DMS79 treated with DMSO at 0.1 percent for 48 hours (cell line): ENCODE measurements at places on chromosomes 7 and 10.
A peak's percentile ranks its signal among the peaks of the same experiment; 100 is the strongest.

DNA sequence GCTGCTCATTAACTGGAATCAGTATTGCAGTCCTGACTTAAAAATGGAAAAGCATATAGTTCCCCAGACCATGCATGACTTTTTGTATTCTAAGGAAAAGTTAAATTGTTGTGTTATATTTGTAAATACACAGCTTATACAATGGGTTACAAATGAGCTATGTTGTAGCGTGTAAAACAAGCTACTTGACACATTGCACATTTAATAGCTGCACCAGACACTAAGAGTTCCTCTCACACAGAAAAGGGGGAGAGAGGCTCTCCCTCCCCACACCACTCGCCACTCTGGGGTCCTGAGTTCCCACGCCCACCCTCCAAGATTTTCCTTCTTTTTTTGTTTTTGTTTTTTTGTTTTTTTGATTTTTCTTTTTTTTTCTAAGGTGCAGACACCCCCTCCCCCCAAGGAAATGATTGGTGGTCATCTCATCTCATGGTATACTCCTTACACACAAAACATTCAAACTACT is 6.3 kb downstream of the KLF6 start:
- DNase-seq = no peak

DNA sequence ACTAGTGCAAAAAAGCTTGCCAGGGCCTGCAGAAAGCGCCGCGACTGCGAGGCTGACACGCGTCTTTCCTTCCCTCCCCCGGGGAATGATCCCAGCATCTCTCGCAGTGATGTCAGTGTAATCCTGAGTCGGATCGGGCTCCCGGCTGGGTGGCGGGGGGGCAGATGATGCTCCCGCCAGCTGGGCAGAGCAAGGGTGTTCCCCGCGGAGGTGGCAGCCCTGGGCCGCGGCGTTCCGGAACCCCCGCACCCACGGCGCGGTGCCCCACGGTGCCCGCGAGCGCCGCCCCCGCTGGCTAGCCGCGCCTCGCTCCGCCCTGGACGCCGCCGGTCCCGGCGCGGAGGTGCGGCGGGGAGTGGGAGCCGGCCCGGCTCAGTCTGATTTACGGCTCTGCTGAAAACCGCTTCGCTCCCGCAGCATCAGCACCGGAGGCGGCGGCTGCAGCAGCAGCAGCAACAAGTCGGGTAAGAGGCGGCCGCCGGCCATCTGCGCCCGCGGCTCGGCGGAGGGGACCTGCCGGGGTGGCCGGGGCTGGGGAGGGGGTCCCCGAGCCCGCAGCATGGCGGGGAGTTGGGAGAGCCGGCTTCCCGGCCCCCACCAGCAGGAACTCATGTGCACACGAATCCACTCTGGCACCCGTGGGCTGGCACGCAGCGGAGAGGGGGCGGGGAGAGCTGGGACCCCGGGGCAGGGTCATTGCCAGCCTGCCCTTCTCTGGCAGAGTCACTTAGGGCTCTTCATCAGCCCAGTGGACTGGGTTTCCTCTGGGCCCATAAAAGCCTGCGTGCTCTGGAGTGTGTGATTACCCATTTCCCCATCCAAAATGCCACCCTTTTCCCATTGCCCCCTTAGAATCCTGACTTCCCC is at the start of gene ZNF365:
Gene ZNF365 (plus strand): TSS at position 375 of the 867 bp plus-strand sequence. CDS start 1,825 bp downstream, outside the sequence.
- DNase-seq = no peak

DNA sequence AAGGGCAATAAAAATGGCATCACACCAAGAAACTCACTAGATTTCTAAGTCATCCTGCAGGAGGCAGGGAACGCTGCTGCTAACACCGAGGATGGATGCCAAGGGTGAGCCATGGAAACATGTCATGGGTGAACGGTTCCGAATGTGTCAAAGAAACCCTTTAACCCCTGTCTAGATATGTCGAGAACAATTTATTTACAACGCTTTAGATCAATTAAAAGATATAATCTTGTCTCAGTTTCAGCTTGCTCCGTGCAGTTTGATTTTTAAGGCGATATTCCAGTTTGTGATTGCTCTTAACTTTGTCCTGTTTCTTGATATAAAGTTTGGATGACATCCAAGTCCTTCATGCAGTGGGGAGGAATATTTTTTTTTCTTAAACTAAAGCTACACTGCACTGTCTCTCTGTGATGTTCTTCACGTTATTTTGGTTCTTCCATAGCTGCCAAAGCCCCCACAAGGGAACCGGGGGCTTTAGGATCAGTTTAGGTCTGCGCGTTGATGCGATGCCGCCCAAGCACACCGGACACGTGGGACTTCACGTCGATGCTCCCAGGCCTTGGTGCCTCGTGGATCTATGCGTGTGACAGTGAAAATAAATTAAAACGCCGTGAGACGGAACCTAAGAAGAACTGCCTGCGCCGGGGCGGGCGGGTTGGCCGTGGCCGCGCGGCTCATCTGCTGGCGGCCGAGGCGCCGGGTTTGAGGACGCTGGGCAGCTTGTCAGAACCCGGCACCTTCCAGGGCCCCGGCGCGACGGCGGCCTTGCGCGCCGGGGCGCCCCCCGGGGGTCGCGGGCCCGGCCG is 220.3 kb downstream of the PHTF2 start:
- DNase-seq = peak; percentile 71

GRCh38 chr7:64371116-64371515 is 57.4 kb downstream of the ZNF736 start:
- no peak for DNase-seq

- DNase-seq = no peak
Observed at GRCh38 chr10:11506247-11506789, 105.1 kb downstream of the USP6NL start.

DNA sequence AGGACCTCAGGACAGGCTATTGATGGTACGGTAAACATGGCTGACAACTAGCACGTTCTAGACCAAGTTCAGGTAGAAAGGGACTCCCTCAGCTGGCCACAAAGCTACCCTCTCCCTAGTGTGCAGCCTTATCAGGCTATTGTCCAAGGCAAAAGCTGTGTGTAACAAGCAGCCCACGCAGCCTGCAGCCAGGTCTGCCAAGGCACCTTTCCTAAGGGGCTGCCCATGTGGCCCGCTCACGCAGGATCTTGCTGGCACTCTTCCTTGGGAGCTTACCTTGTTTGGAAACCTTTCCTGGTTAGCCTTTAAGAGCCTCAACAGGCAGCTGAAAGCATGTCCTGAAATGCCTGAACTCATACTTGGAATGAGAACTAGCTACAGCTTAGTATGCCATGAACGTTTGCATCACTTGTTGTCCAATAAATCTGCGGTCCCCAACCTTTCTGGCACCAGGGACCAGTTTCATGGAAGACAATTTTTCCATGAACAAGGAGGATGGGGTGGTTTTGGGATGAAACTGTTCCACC is 51.7 kb downstream of the SYPL1 start:
- DNase-seq = no peak

GRCh38 chr7:112122798-112123197 is 83.4 kb downstream of the DOCK4 start:
- DNase-seq = no peak

DNA sequence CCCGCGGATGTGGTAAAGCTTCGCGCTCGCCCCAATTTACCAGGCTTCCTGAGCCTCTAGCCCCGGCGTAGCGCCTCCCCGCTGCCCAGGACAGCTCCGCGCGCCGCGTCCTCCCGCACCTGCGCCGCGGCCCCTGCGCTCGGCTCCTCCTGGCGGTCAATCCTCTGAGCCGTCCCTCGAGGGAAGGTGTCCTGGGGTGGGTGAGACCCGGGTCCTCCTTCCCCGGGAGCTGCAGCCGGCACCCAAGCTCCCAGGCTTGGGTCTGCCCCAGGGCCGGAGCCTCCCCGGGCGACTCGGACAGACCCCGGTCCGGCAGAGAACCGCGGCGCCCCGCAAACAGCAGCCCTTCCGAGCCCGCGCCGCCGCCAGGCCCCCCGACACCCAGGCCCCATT is 512 bp downstream of the OSBPL3 start:
- peak; percentile 54 for DNase-seq

DNA sequence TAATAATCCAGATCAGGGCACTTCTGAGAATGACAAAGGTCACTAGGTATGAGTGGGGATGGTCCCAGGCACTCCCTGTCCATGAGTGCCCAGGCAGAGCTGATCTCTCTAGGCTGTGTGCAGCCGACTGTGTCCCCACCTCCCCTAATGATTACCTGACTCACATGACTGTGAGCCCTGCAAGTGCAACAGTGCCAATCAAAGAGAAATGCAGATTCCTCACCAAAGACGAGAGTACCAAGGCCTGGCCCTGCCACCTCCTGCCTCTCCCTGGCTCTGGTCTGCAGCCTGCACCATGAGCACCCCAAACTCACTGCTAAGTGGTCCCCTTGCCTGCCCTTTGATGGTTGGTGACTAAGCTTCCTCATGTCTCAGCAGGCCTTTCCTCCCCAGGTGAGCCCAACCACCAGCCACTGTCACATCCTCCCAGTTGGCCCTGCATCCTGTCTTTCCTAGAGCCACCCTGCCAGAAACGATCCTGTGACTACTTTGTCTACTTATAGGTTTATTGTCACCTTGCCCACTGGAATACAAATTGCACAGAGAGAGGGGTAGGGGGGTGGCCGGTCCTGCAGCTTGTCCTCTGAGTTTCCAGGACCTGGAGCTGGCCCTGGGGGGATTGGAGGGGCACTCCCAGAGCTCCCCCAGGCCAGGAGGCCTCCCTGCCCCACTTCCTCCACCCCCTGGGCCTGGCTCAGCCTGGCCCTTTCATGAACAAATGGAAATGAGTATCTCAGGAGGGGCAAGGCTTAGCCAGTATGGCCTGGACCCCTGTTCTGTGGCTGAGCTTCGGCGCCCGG is 22.4 kb upstream of the GDF10 start:
- no peak for DNase-seq

GRCh38 chr7:34025600-34025999 is 120.3 kb downstream of the BMPER start:
- DNase-seq = no peak

GRCh38 chr7:100124301-100125230 is 2.2 kb upstream of the MBLAC1 start:
- DNase-seq = no peak

GRCh38 chr7:6628045-6628444 is 9.1 kb upstream of the ZNF316 start:
- DNase-seq = peak; percentile 62

GRCh38 chr7:37916017-37916672 is 472 bp downstream of the SFRP4 start:
- no peak for DNase-seq
